NCI-H510A treated with DMSO at 0.1 percent for 48 hours (cell line): ENCODE measurements at places on chromosomes 11 and 22.

DNA sequence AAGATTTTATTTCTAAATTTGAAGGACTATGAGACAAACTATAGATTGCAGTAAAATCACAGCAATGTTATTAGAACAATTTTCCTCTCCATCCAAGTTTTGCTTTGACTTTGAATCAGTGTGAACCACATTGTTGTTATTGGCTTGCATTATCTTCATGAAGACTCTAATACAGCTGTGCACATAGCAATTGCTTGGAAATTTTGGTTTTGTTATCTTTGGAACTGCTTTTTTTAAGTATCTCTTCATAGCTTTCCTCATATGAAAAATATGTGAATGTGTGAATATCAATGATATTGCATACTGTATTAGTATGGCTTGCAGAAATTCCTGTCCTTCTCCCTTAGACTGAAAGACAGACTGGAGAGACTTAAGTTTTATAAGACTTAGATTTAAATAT lies 666.6 kb downstream of the LUZP2 start:
- no peak for DNase-seq

GRCh38 chr22:47551431-47551775 lies 789.0 kb downstream of the TBC1D22A start:
- no peak for DNase-seq

GRCh38 chr11:126748100-126748791 lies 252.3 kb downstream of the KIRREL3 start:
- peak; percentile 94 for DNase-seq

DNA sequence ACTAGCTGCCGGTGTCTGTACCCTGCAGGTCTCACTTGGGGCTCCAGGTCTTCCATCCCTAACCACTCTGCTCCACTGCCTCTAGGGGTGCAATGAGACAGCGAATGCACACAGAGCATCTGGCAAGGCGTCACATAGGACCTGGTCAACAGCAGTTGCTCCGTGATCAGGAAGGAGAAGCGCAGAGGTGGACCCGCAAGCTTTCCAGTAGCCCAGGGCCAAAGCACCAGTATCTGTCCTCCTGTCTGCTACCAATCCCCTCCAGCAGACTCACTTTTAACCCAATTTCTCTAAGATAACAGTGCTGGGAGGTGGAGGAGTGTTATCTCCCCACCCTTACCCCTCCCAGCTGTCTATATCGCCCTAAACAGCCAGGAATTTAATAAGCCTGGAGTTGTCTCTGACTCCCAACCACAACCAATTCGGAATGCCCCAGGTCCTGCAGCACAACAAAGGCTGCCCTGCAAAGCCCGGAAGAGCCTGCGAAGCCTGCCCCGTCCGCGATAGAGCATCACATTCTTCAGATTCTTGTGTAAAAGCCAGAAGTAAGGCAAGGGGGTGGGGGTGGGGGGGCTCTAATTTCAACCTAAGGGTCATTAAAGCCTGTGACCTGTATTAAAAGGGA lies 19.3 kb downstream of the MYH9 start:
- DNase-seq = no peak

GRCh38 chr11:62889484-62890437 lies 9.1 kb downstream of the SLC3A2 start:
- DNase-seq = no peak

DNA sequence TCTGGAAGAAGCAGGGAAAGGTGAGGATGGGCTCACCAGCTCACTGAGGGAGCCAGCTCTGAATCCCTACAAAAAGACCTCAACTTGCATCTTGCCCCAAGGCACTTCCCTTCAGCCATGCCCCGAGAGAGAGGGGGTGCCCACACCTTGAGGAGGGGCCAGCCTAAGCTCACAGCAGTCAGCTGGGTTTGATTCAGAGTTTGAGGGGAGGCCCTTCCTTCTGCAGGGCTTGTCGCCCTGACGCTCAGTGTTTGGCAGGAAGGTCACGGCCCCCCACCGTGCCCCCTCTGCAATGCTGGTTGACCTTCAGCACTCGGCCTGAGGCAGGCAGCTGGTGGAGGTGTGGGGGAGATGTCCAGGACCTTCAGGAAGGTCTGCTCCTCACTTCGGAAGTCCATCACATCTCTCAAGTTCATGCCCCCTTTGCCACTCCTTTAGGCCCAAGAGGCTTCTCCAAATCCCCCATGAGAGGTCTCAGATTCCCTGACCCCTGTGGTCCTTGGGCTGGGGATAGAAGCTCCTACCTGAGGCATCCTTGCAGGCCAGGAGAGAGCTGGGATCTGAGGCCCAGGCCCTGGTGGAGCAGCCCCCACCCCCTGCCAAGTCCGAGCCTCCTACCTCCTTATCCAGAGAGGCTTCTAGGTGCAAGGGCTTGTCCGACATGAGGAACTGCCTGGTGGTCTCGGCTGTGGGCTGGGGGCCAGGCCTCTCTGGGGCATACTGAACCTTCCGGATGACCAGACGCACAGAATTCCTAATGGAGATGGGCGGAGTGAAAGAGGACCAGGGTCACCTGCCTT lies 37.6 kb downstream of the TPBGL start:
- DNase-seq = no peak
